ENCODE measurements at places on chromosomes 4 and X.
A peak's percentile ranks its signal among the peaks of the same experiment; 100 is the strongest.

DNA sequence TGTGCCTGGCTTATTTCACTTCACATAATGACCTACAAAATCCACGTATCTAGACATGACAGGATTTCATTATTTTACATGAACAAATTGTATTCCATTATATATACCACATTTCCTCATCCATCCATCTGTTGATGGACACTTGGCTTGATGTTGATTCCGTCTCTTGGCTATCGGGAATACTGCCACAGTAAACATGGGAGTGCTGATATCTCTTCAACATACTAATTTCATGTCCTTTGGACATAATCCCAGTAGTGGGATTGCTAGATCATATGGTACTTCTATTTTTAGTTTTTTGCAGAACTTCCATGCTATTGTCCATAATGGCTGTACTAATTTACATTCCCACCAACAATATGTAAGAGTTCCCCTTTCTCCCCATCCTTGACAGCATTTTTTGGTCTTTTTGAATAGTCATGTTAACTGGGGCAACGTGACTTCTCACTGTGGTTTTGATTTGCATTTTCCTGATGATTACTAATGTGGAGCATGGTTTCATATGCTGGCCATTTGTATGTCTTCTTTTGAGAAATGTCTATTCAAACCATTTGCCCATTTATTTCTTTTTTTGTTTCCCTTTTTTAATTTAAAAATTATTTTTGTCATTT lies 68.9 kb downstream of the HTRA3 start:
- no peak for DNase-seq

GRCh38 chr4:31442236-31442635 lies 722.1 kb downstream of the PCDH7 start:
- DNase-seq, result no peak

GRCh38 chr4:118082182-118082581 lies 47.9 kb downstream of the NDST3 start:
- no peak for DNase-seq

GRCh38 chr4:113276464-113277170 lies 227.2 kb downstream of the ANK2 start:
- no peak for DNase-seq

GRCh38 chrX:71103110-71103983 lies 3.2 kb downstream of the CXorf65 start:
- DNase-seq, result peak; percentile 52

GRCh38 chr4:7938609-7939376 lies 868 bp downstream of the AFAP1 start:
- no peak for DNase-seq

DNA sequence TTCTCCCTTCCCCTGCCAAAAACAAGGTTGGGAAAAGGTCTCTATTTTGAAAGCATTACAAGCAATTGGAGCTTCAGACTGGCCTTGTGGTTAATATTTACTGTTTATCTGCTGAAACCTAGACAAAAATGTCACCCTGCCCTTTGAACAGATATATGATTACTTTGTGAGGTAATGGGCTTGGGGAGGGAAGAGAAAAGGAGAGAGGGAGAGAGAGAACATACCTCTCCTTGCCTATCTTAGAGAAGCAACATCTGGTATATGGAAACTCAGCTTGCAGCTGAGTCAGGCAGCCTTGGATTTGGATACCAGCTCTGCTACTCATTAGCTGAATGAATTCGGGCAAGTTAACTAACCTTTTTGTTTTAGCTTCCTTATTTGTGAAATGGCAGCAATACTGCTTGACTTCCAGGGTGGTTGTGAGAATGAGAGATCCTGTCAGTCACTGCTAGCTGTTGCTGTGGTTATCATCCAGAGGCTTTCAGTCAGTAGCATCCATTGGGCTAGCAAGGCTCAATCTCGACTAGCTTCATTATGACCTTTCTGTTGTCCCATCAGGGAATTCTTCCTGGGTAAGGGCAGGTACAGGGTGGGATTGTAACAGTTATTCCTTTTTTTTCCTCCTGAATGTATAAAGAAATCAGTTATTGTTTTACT lies 41.1 kb downstream of the ZFX start:
- DNase-seq, result no peak

DNA sequence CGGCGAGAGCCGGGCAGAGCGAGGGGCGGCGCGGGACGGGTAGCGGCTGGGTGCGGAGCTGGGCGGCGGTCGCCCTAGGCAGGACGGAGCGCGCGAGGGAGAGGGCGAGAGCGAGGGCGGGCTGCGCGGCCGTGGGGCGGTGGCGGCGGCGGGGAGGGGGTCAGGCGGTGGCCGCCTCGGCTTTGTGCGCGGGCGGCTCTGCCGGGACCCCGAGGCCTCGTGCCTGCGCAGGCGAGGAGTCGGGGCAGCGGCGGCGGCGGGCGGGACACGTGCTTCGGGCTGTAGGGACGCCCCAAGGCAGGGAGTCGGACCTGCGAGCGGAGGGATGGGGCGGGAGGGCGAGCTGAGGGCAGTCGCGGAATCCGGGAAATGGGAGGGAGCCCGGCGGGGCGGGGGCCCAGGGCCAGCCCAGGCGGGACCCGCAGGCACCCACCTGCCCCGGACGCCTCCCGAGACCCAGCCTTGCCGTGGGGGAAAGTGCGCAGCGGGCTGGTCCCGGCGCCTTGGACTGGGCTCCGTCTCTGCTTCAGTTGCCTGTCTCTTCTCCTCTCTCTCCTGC lies 465 bp downstream of the BMPR1B start:
- peak; percentile 43 for DNase-seq

- DNase-seq, result no peak
Measured at GRCh38 chr4:185969657-185970056, 99.3 kb upstream of the TLR3 start.

- DNase-seq, result no peak
Measured at GRCh38 chr4:61431131-61431530, 231.0 kb downstream of the ADGRL3 start.

- no peak for DNase-seq
Measured at GRCh38 chr4:80407246-80407645, 71.7 kb downstream of the CFAP299 start.

- no peak for DNase-seq
Measured at GRCh38 chr4:110900213-110900769, 277.4 kb upstream of the PITX2 start.

GRCh38 chr4:14615671-14616070 lies 386.6 kb upstream of the CPEB2 start:
- DNase-seq, result no peak

GRCh38 chr4:104722467-104722866 lies 227.8 kb upstream of the CXXC4 start:
- DNase-seq, result no peak

- DNase-seq, result no peak
Measured at GRCh38 chr4:183260491-183261151, 59.5 kb downstream of the CLDN22 start.

GRCh38 chr4:110527156-110527555 lies 51.2 kb downstream of the ENPEP start:
- DNase-seq, result no peak

DNA sequence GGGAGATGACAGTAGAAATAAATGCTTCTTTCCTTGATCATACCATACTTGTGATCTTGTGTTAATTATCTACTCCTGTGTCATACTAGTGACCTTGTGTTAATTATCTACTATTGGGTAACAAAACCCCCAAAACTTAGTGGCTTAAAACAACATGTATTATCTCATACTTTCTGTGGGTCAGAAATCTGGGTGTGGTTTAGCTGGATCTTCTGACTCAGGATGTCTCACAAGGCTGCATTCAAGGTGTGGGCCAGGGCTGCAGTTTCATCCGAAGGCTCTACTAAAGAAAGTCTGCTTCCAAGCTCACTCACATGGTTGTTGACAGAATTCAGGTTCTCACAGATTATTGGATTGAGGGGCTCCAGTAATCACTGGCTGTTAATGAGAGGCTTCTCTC lies 70.3 kb upstream of the NDP start:
- no peak for DNase-seq

GRCh38 chrX:10011261-10011931 lies 44.2 kb downstream of the CLDN34 start:
- no peak for DNase-seq

- peak; percentile 83 for DNase-seq
Measured at GRCh38 chrX:131830400-131831184, 192.5 kb upstream of the STK26 start.

DNA sequence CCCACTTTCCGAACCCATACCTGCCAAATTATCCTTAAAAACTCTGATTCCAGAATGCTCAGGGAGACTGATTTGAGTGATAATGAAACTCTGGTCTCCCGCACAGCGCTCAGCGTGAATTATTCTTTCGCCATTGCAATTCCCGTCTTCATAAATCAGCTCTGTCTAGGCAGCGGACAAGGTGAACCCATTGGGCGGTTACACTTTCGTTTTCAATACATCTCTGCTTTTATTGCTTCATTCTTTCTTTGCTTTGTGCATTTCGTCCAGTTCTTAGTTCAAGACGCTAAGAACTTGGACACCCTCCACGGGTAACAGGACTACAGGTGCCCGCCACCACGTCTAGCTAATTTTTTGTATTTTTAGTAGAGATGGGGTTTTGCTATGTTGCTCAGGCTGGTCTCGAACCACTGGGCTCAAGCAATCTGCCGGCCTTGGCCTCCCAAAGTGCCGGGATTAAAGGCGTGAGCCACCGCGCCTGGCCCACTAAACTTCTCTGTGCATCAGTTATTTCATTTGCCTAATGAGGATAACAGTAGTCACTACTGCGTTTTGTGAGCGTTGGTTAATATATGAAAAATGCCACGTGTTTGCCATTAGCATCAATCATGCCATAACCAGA lies 936 bp upstream of the PGK1 start:
- DNase-seq, result no peak

DNA sequence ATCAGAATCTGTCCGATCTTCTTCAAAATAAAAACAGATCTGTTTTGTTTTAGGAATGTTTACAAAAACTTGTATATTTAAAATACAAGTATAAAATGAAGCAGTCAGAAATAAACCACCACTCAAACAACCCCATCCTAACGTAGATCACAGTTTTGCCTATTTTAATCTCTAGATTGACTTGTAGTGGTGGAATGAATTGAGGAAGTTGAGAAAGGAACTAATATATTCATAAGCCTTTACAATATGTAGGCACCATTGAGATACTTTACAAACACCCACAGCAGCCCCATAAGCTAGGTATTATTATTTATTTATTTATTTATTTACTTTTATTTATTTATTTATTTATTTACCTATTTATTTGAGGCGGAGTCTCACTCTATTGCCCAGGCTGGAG lies 52.3 kb upstream of the KLF3 start:
- DNase-seq, result no peak

DNA sequence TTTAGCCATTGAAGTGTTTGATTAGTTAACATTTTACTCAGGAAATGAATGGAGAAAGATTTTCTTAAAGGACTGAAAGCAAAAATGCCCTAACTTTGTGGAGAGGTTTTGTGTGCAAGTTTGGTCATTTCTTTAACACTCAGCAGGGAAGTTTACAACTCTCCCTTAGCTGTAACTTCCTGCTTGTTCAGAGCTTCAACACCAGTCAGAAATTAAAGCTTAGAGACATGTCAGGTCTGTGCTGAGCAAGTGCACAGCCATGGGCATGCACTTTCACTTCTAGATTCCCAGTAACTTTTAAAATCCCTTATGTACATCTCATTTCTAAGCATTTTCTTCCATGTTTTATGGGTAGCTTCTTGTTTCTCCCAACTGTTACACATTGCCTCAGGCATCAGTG lies 326.0 kb downstream of the ACTRT1 start:
- DNase-seq, result no peak

DNA sequence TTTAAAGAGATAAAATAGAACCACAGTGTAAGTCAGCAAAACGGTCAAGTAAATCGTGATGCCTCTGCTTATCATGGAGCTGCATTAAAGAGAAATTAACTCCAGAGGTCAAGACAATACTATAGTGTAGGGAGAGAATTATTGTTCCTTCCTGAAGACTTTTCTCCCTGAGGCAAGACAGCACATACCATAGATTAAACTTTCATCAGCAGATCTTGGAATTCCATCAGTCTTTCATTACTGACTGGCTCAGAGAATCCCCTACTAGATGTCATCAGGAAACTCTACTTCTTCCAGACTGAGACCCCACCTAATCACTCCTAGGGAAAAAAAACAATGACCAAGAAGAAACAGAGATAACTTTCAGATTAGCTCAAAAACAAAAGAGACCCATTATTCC lies 131.3 kb downstream of the NSUN7 start:
- DNase-seq, result no peak

- DNase-seq, result no peak
Measured at GRCh38 chrX:41695426-41695825, 6.7 kb downstream of the GPR34 start.

DNA sequence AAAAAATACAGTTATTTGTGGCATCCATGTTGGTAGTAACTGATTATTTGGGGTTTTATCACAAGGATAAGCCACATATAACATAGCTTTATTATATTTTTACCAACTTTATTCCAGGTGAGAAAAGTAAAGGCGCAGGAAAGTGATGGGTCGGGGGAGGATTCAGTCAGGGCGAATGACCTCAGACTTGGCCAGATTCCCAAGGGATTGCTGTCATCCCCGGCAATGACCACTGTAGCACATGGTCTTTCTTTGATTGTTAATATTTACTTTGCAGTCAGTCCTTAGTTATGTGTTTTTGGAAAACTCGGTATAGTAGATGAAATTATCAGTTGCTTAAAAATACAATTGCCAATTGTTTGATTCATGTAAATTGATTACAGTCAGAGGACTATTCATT lies 17.6 kb downstream of the GRIA3 start:
- DNase-seq, result no peak

DNA sequence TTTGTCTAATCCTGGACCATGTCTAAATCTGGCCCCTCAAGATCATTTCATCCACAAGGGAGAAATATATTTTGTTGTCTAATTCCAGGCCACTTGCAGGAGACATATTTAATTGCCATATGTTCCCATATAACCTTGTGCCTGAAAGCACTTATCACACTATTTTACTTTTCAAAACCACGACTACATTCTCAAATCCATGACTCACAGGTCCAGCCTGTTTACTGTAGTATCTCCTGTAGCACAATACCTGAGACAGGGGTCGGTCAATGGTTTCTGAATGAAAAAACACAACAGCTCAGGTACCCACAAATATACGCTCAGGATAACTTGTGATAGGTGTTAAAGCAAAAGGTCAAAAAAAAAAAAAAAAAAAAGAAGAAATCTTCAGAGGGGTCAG lies 60.9 kb downstream of the SEC24D start:
- no peak for DNase-seq

DNA sequence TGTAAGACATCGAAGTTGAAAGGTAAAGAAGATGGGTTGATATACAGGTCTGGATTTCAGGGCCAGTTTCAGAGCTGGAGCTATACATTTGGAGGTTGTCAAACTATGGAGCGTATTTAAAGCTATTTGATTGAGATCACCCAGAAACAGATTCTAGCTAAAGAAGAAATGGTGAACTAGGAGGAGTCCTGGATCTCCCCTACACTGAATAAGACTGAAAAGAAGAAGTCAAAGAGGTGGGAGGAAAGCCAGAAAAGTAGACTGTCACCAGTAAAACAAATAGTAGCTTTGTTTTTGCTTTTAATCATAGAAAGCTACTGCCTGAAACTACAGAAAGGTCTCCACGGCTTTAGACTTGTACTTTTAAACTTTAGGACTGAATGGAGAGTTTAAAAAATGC lies 5.0 kb upstream of the NDP start:
- DNase-seq, result no peak

Measured in ureter (tissue), 1 donor.